ENCODE measurements at places on chromosomes 3 and 15.

DNA sequence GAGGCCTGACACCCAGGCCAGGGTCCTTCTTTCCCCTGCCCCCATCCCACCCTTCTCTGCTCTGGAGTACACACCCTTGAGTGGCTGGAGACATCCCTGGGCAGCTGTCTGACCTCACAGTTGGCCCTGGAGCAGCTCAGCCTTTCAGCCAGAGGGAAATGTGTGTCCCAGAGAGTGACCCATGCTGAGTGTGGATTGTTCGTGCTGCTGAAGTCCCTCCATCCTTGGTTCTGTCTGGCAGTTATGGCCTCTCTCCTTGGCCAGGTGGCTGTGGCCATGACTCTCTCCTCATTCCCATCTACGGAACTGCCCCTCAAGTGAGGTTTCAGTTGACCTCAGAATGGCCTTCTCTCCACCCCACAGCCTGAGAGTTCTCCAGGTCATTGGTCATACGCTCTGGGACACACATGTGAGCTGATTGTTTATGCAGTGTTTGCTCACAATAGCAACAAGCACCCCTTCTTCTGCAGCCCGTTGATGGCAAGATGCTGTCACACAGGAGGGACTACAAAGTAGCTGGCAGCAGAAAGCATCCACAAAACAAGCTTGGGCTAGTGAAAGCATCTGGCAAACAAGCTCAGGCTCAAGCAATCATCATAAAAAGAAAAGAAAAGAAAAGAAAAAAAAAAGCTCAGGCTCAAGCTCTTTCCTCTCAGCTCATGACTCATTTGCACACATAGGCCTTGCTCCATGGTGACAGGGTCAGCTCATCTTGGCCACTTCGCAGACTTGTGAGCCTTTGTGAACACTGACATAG is 55.3 kb upstream of the ITGA11 start:
- DNase-seq, result no peak

GRCh38 chr3:157631478-157631877 is 128.3 kb upstream of the VEPH1 start:
- DNase-seq, result no peak

DNA sequence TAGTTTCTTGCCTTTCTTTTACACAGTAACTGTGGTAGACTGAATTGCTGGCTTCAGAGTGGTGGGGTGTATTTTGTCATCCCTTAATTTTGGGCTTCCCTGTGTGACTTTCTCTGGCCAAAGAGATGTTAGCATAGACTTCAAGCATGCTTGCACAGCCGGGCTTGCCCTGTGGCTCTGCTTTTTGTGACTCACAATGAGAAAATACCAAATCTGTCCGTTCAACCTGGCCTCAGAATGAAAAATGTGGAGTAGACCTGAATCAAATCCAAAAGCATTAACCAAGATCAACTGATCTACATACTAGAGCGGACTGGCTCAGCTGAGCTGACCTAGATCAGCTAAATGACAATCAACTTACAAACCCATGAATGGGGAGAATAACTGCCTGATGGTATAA is 51.4 kb downstream of the PLAAT1 start:
- no peak for DNase-seq

- DNase-seq, result no peak
Measured at GRCh38 chr3:152452318-152452717, 183.6 kb downstream of the MBNL1 start.

DNA sequence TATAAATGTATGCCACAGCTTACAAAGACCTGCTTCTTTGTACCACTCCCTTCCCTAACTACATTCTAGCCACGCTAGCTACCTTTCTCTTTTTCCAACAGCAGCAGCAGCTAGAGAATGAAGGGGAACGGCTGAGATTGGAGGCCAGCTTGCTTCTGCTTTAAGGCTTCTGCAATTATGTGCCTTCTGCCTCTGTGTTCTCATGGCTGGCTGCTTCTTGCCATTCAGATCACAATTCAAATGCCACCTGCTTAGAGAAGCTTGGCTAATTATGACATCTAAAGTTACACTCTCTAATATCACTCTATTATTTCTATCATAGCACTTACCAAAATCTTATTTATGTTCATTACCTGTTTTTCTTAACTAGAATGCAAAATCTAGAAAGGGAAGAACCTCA is 95.2 kb downstream of the RYK start:
- DNase-seq, result no peak

- no peak for DNase-seq
Measured at GRCh38 chr3:64382153-64382552, 156.9 kb upstream of the PRICKLE2 start.

DNA sequence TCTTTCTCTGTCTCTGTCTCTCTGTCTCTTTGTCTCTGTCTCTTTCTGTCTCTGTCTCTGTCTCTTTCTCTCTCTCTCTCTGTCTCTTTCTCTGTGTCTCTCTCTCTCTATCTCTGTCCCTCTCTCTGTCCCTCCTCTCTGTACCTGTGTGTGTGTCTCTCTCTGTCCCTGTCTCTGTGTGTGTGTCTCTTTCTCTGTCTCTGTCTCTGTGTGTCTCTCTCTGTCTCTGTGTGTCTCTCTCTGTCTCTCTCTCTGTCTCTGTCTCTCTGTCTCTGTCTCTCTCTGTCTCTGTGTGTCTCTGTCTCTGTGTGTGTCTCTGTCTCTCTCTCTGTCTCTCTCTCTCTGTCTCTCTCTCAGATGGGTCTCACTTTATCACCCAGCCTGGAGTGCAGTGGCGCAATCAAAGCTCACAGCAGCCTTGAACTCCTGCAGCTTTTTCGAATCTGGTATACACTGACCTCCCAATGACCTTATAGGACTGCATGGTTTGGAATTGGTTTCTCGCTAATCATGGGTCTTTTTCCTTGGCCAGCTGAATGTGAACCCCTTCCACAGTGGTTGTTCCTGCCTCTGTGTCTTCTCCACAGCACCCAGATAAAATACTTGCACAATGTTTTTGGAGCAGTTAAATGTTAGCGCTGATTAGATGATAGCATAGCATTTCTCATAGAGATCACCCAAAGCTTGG is 102.6 kb upstream of the KLHL25 start:
- no peak for DNase-seq

Data from D721Med (cell line).